Left ventricle myocardium inferior (tissue), 1 donor: ENCODE measurements at places on chromosomes 6 and 20. TPM values are rescaled to one million over a fixed set of nuclear protein-coding genes. Genes with fewer than 3 reads are reported as not detected.

DNA sequence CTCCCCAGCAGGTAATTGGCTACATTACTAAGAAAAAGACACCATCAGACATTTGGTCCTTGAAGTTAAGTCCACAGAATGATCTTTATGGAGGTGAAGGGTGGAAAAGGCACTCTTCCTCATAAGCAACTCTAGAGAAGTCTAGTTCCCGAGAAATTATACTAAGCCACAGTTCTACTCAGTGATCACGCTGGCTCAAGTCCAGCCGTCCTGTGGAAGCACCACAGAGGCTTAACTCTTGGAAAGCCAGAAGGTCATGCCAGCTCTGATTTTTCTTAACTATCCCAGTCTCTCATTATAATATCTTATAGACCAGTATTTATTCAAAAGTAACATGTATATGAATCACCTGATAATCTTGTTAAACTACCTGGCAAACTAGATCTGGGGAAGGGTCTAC lies 258.5 kb downstream of the EYA4 start:
- H3K27me3 ChIP-seq, result no peaks in the 10 kb centered on the region
- peaks cover 38% of the 10 kb centered on the region for H3K4me1 ChIP-seq
- no peak for DNase-seq
- H3K36me3 ChIP-seq, result no peaks in the 10 kb centered on the region
- H3K27ac ChIP-seq, result no peak overlapping the region
- no peak overlapping the region for H3K4me3 ChIP-seq

GRCh38 chr6:17813542-17813941 lies 106.8 kb upstream of the NUP153 start:
- no peaks in the 10 kb centered on the region for H3K27me3 ChIP-seq
- H3K36me3 ChIP-seq, result peaks cover 40% of the 10 kb centered on the region
- DNase-seq, result no peak
- H3K27ac ChIP-seq, result no peak overlapping the region
- no peaks in the 10 kb centered on the region for H3K4me1 ChIP-seq

PPP1R16B gene
- total RNA-seq, result 6.3 TPM

KIF13A gene
- 85.7 TPM for total RNA-seq
